CD4-positive, alpha-beta T cell treated with Interleukin-12 subunit alpha and Interleukin-12 subunit beta, for 1 hour (primary cell): ENCODE measurements at places on chromosomes 13 and 19.
A peak's percentile ranks its signal among the peaks of the same experiment; 100 is the strongest.

DNA sequence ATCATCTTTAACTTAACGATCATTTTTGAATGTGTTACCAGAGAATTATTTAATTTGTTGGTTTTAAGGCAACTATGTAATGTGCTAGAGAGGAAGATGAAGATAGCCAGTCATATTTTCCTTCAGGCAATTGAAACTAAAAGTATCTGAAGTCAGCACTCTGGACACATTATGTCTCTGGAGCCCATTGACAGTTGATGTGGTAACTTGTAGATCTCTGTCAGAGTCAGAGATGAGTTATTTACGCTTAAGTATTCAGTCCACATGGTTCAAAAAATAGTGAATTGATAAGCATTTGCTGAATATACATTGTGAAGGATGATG, 2.1 kb downstream of the ZMYM2 start:
- DNase-seq = peak; percentile 29

GRCh38 chr13:75908141-75908540, 272.0 kb downstream of the LMO7 start:
- DNase-seq = no peak

DNA sequence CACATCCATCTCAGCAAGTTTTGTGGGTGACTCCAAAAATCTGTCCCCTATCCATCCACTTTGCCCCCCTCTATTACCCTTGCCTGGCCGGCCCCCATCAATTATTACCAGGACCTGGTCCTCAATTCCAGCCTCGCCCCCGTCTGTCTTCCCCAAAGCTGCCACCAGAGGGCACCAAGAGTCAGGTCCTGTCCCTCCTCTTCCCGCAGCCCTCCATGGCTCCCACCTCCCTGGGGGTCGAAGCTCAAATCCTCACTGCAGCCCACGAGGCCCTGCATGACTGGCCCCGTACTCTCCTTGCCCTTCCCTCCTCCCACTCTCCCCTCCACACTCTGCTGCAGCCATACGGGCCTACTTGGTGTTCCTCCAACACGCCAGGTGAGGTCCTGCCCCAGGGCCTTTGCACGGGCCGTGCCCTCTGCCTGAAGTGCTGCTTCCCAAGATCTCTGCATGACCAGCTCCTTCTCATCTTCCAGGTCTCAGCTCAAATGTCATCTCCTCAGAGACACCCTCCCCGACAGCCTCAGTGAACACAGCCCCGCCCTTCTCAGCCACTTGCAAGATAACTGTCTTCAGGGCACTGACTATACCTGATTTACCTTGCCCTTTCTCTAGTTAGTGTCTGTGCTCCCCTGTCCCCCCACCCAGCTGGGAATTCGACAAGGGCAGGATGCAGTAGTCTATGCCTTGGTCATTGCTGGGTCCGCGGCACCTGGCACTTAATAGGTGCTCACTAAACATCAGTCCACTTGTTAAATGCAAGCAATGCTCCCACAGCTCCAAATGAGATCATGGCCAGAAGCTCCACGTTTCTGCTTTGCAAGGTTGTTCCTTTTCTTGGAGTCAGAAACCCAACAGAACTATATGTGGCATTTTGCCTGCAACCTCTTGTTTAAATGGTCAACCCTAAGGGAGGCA, 16.8 kb upstream of the SEMA6B start:
- peak; percentile 62 for DNase-seq

DNA sequence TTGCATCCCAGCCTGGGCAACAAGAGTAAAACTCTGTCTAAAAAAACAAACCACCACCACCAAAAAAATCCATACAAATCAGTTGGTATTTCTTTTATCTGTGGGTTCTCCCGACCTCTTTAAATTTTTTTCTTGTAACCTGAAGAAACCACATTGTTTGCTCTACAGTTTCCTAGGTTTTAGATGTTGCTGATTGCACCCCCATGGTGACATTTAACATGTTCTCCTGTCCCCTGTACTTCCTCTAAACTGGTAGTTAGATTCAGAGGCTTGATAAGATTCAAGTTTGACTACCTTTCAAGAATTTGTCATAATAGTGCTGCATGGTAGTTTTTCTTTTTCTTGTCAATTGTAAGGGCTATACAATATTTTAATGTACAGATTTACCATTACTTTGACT, 24.0 kb downstream of the ALG5 start:
- DNase-seq = no peak

DNA sequence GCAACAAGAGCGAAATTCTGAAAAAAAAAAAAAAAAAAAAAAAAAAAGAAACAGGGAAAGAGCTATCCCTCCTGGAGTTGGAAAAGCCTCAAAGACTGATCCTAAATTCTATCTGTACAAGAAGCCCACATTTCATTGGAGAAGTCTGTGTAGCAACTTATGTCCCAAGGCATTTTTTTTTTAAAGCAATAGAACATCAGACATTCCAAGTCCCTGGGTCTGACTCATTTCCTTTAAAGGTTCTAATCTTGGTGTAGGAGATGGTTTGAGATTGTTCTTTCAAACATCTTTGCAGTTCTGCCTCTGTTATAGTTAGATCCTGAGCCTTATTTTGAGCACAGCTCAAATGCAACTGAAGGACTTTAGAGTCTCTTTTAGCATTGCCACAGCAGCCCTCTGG, 706.5 kb upstream of the MIR17HG start:
- DNase-seq = no peak
